Activated CD4-positive, alpha-beta T cell treated with anti-CD3 and anti-CD28 coated beads for 48 hours (primary cell): ENCODE measurements at places on chromosomes 2 and 18.

DNA sequence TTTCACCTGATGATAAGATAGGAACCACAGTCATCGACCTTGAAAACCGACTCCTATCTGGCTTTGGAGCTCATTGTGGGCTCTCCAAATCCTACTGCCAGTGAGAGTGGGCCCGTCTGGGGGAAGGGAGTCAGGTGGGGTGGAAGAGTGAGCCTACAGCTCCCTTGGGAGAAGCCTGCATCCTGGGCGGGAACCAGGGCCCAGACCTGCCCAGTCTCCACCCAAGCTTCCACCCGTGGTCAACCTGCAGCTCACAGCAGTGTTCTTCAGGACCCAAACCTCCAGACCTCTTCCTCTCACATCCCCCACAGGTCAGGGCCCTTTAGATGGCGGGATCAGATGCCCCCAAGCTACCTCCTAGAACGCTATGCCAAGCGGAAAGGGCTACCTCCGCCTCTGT lies 40.2 kb downstream of the LMAN2L start:
- no peak for DNase-seq

GRCh38 chr2:128632501-128632800 lies 313.8 kb upstream of the HS6ST1 start:
- DNase-seq: no peak

DNA sequence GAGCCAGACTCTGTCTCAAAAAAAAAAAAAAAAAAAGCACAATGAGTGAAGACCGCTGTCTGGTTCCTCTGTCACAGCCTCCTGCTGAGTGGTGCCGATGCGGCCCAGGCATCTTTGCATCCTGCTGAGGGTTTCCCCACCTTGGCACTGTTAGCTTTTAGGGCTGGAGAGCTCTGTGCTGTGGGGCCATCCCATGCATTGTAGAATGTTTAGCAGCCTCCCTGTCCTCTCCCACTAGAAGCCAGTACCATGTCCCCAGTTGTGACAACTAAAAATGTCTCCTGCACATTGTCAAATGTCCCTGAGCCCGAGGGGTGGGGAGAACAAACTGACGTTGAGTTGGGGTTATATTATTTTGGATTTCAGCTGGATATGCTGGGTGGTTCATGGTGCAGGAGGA lies 7.9 kb upstream of the COLEC11 start:
- no peak for DNase-seq

DNA sequence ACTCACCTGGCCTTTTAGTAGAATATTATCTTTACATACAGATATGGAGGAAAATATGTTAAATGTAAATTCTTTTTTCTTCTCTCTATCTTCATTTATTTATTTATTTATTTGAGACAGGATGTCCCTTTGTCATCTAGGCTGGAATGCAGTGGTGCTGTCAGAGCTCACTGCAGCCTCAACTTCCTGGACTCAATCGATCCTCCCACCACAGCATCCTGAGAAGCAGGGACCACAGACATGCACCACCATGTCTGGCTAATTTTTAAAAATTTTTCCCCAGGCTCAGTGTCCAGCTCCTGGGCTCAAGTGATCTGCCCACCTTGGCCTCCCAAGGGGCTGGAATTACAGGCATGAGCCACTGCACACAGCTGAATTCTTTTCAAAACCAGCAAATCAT lies 20.3 kb downstream of the KYNU start:
- DNase-seq: no peak

DNA sequence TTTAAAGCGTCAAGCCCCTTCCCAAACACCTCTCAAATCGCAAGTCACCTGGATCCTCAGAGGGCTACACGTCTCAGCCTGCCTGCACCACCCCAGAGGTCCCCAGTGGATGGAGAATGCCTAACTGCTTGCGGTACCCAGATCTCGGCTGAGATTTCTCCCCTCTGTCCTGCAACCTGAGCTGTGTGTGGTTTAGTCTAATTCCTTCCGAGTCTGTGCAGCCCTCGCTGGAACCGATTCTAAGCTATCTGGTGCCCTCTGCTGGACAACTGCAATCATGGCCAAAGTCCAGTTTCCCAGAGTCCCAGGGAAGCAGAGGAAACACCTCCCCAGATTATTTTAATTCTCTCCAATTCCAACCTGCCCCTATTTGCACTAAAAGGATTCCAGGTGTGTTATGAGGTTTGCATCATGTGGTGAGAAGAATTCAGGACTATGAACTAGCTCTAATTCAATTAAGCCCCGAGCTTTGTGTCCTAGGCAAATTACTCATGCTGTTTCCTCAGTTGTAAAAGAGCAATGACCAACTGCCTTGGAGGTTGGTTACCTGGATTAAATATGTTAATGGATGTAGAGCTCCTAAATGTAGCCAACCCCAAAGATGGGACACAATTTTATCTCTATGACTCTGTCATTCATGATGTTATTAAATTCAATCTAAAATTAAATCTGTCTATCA lies 276.1 kb upstream of the NCKAP5 start:
- peak; percentile 66 for DNase-seq

DNA sequence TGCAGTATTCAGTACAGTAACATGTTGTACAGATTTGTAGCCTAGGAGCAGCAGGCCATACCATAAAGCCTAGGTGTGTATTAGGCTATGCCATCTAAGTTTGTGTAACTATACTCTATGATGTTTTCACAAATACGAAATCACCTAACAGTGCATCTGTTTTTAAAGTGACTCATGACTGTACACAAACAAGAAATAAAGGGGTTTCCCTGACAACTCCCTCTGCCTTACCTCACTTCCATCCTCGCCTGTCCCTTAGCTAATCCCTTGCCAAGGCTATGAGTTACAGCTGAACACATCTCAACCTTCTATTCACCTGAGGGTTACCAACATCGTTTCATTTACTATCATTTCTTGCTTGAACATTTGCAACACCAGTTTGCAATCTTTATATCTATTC lies 78.6 kb upstream of the RPRM start:
- no peak for DNase-seq

DNA sequence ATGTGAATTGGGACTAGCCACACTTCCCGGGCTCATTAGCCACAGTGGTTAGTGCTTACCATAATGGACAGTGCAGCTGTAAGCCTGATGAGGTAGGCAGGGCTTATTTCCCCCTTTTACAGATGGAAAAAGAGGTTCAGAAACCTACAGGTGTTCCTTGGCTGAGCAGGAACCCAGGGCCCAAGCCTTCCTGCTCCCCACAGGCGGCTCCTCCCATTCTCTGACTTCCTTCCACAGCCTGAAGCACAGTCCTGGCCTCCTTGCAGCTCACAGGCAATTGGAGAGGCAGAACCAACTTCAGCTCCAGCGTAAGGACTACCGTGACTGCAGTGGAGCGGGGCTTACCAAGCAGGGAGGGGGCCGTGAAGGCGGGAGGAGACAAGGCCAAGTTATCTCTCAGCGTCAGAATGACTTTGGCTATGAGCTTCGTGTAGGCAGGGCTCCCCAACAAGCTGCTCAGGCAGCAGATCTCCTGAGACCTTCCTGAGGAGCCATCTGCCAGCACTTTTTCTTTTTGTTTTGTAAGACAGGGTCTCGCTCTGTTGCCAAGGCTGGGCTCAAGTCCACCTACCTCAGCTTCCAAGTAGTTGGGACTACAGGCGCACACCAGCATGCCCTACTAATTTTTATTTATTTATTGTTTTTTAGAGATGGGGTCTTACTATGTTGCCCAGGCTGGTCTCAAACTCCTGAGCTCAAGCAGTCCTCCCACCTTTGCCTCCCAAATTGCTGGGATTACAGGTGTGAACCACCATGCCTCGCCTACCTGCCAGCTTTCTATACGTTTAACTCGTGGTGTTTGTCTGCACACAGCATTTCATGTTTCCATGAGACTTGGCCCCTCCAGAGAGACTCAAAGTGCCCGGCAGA lies 34.2 kb upstream of the NT5DC4 start:
- DNase-seq: no peak

GRCh38 chr2:178928077-178928476 lies 120.9 kb upstream of the TTN start:
- no peak for DNase-seq
